ENCODE measurements at places on chromosomes 5 and 9.

- DNase-seq = no peak
Measured at GRCh38 chr9:94665613-94666012, 26.3 kb upstream of the FBP1 start.

DNA sequence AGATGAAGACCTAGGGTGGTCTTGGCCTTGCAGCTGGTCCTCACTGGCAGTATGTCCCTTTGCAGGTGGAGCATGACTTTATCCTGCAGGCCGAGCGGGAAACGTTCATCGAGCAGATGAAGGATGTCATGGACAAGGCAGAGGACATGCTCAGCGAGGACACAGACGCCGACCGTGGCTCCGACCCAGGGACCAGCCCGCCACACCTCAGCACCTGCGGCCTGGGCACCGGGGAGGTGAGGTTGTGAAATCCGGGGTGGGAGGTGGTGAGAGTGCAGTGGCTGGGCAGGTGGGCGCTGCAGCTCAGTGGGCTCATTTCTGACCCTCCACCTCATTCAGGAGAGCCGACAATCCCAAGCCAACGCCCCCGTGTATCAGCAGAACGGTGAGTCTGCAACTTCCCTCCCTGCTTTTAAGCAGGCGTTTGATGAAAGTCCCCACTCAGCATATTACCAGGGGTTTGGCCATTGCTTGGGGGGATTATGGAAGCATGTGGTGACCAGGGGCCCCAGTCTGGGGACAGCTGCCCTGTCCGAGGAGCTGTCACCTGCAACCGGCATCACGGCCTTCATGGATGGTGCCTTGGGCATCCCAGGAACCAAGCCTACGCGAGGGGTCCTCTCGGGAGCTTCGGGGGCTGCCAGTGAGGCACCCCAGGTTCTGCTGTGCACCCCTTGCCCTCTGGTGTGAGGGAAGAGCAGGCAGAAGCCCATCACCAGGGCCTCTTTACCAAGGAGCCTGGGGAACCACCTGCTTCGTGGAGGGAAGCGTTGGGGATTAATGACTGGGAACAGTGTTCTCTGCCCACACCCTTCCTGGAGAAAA is 84.0 kb downstream of the WNK2 start:
- peak; percentile 5 for DNase-seq

DNA sequence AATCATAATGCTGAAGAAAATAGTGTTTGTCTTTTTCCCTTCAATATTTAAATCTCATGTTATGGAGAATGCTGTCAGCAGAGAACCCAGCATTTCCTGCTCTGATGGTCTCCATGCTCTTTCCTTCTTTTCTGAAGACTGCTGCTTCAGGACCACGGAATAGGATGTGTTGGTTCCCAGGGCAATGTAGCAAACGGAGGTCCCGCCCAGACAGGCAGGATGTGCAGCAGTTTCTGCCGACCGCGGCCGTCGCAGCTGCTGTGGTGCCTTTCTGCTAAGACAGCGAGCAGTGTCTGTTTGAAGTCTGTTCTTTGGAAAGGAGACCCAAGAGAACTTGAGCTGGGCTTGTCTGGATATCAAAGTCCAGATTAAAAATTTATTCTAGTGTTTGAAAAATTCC is 654.3 kb downstream of the CCDC171 start:
- peak; percentile 50 for DNase-seq

DNA sequence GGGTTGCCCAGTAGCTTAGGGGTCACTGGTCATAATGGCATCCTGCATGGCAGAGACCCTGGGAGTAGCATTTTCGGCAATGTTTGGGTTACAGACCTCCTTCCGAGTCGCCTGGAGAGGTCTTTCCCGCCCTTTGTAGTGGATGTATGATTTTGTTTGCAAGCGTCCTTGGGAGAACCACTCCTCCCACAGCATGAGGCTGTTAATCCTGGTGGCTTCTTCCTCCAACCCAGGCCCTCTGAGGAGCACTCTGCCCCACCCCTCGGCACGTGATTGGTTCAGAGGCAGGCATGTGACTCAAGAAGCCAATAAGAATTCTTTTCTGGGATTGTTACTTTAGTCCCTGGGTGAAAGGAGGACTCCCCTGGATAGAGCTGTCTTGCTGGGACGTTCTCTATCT is 30.2 kb upstream of the GRHPR start:
- no peak for DNase-seq

- DNase-seq = no peak
Measured at GRCh38 chr5:1845696-1846095, 37.0 kb downstream of the IRX4 start.

- no peak for DNase-seq
Measured at GRCh38 chr5:11640158-11640873, 263.9 kb downstream of the CTNND2 start.

GRCh38 chr5:16461782-16462181 is 3.8 kb downstream of the ZNF622 start:
- peak; percentile 63 for DNase-seq

DNA sequence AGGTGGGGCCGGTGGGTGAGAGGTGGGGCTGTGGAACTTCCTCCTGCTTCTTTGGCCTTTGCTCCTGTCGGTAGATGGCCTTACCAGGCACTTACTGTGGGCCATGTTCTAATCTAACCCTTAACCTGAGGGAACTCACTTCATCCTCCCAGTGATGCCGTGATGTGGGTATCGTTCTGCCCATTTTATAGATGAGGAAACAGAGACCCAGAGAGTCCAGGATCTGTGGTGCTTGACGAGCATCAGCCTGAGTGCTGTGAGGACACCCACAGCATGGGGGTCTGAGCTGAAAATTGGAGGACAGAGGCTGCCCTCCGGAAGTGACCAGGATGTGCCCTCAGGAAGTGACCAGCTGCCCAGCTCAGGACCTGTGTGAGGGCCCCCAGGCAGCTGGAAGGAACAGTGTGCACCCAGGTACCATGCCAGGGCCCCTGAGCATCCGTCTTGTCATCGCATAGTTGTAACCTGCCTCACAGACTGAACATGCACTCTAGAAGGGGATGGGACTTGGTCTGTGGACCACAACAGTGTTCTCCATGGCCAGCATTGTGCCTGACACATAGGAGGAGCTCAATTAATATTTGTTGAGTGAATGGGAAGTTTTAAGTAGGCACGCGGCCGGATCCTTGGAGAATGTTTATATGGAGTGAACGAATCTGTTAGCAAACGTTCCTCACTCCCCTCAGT is 8.5 kb downstream of the NEK6 start:
- DNase-seq = no peak

- DNase-seq = no peak
Measured at GRCh38 chr5:157799578-157799977, 56.1 kb downstream of the LSM11 start.

DNA sequence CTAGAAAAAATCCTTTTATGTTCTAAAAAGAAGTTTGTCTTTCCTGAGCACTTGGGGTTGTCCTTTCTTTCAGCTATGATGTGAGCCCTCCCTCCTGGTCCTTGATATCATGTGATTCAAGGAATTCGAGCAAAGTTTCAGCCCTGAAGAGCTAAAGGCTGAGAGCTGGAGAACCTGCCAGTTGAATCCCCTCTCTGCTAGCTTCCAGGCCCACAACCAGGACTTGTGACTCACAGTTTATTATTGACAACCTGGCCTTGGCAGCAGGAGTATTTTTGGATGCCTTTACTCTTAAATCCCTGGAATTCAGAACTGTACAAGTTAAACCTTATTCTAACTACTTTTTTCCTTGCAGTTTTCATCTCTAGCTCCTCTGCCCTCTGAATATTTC is 182.8 kb downstream of the SPOCK1 start:
- peak; percentile 31 for DNase-seq

GRCh38 chr9:129484352-129485000 is 136.4 kb downstream of the C9orf50 start:
- DNase-seq = no peak

DNA sequence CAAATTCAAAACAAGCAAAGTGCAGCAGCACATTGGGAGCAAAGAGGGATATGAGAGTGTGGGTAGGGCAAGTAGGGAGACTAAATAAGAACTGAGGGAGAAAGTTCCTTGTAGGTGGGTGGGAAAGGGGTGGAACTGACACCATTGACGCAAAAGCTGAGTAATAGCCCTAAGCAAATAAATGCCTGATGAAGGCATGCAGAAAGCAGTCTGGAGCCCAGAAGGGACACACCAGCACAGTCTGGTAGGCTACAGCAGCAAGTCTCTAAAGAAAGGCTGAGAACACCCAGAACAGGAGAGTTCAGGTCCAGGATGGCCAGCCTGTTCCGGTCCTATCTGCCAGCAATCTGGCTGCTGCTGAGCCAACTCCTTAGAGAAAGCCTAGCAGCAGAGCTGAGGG is at the start of gene INSL4:
Gene INSL4 (plus strand): TSS at position 208 of the 400 bp plus-strand sequence. CDS start 105 bp downstream, at position 313.
- DNase-seq = no peak

DNA sequence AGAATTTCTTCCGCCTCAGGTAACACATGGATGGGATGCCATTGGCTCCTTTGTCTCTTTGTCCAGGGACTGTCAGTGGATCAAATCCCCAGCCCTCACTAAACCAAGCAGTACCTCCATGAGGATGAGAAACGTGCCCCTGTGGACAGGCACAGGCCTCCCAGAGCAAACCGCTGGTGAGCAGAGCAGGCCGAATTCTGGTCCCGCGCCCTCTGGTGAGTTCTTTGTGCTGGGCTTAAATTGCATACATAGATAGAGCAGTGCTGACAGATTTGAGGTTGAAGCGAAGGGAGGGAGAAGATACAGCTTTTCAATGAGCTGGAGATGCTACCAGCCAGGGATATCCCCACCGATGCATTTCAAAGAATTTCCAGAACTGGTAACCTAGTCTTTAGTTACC is 143.8 kb downstream of the HSD17B3 start:
- no peak for DNase-seq

DNA sequence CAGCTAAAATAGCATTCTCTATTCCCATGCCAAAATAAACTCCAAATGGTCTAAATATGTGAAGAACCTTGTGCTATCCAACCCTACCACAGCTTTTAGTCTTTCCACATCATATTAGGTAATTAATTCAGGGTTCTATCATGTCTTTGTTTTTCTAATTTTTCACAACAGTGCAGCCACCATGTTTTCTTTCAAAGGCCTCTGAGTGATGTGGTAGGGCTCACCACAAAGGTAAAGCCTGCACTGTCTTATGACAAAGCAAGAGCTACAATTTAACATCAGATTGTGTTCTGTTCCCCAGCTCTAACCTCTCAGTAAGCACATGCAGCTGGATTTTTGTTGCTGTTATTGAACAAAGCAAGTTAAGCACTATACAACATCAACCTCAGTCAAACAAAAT is 52.4 kb downstream of the MEF2C start:
- DNase-seq = no peak

DNA sequence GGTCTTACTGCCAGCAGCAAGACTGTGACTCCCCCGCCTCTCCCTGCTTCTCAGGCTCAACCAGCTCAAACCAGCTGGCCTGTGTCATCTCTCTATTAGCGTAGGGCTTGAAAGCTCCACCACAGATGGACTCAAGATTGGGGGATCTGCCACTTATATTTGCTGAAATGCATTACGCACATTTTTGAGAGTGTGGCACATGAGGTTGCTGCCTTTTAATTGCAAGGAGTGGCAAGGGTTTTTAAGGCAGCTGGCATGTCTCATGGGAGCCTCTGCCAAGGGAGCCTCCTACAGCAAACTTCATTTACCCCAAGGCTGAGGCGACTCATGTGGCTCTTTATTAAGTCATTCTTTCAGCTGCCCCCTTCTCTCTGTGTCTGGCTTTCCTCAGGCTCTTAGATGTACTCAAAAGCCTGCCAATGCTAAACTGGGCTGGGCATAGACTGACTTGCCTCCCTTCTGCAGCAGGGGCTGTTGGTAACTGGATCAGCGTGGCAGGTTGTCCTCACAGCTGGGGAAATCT is 219.3 kb downstream of the SMARCA2 start:
- DNase-seq = no peak

DNA sequence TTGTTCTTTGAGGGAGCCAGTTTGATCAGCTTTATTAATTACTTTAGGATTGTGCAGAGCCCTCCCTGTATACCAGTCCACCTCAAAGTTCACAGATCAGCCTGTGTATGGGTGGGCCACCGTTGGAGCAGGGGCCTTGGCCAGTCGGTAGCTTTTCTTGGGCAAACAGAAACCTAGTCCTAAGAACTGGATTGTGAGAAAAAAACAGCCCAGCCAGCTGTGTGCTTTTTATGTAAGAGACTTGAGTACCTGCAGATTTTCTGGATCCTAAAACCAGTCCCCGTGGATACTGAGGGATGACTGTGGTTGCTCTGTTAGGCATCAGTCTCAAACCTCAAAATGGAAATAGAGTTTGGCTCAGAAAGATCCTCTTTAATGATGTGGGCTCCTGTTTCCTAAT is 24.8 kb upstream of the ROPN1L start:
- no peak for DNase-seq

- DNase-seq = no peak
Measured at GRCh38 chr5:110106750-110107149, 417.0 kb downstream of the MAN2A1 start.

- DNase-seq = no peak
Measured at GRCh38 chr5:98402130-98402529, 371.3 kb upstream of the RGMB start.

DNA sequence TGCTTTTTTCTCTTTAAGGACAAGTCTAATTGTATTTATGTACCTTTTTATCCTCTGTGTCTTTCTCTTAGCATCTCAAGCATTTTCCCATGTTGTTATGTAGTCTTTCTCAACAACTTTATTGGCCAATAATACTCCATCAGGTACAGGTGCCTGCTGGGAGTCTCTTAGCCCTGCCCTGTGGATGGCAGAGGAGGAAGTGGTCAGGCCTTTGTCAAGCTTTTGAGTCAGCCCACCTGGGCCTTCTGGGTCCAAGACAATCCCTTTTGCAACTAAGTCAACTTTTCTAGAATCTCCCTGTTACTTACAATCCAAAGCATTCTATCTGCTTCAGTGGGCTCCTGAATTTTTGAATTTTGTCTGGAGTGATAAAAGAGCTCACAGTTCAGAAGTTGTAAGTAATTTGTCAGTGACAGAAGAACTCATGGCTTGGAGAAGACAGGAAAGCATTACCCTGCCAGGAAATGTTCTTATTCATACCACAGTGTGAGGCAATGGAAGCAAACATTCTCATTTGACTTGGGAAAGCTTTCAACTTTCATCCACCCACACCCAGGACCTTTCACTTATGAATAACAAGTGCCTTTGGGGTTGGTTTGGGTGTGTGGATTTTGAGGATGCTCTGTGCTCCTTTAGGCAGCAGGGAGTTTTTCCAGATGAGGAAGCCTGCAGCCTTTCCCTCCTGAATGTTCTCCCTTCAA is 200.0 kb upstream of the S1PR3 start:
- DNase-seq = peak; percentile 62

DNA sequence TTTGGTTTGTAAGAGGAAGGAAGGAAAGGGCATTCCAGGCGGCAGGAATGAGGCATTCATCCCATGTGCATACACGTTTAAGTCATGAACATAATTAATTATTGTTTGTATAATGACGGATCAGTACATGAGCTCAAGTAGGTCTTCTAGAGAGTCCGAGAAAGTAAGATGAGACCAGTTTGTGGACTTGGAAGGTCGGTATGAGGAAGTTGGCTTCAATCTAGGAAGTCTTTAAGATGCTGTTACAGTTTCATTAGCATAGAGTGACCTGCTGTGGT is 2.1 kb downstream of the GTF3C4 start:
- no peak for DNase-seq

All from AG08396 (cell line).